ENCODE measurements at places on chromosomes 12 and 14.

GRCh38 chr12:114209861-114210260, 196.1 kb downstream of the TBX5 start:
- no peak for DNase-seq

GRCh38 chr12:46402451-46402850, 29.9 kb upstream of the SLC38A2 start:
- no peak for DNase-seq

DNA sequence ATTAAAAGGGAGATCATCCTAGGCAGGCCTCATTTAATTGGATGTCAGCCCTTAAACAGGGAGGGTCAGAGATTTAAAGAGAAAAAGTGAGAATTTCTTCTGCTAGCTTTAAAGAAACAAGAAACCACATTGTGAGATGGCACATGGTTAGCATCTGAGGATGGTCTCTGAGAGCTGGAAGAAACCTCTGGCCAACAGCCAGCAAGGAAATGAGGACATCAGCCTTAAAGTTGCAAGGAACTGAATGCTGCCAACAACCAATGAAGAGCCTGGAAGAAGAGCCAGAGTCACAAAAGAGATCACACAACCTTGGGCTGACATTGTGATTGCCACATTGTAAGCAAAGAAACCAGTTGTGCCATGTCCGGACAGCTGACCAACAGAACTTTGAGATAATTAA, 17.5 kb upstream of the FAR2 start:
- no peak for DNase-seq

DNA sequence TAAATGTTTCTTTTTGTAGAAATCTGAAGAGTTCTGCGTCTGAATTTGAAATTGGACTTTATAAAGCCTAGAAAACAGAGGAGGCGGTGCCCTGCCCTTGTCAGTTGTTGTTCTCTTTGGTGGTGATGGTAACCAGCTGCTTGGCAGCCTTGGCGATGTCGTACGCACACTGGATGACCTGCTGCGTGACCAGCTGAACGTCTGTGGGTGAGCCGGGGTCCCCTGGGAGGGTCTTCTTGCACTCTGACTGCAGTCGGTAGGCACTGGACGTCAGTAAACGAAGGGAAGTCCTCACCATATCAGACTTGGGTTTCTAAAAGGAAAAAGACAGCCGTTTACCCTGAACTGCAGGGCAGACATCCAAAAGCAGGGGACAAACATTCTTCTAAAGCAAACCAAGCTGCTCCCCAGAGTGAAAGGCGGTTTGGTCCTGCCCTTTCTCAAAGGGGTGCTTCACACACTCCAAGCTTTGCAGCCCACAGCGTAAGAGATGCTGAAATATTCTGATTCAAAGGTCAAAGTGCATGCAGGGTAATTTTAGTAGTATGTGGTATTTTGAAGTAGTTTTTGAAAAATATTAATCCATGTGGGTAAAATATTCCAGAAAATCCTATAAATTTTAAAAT, 32.9 kb downstream of the TCHP start:
- DNase-seq: no peak

- no peak for DNase-seq
Measured at GRCh38 chr12:132872975-132873421, 14.4 kb downstream of the CHFR start.

DNA sequence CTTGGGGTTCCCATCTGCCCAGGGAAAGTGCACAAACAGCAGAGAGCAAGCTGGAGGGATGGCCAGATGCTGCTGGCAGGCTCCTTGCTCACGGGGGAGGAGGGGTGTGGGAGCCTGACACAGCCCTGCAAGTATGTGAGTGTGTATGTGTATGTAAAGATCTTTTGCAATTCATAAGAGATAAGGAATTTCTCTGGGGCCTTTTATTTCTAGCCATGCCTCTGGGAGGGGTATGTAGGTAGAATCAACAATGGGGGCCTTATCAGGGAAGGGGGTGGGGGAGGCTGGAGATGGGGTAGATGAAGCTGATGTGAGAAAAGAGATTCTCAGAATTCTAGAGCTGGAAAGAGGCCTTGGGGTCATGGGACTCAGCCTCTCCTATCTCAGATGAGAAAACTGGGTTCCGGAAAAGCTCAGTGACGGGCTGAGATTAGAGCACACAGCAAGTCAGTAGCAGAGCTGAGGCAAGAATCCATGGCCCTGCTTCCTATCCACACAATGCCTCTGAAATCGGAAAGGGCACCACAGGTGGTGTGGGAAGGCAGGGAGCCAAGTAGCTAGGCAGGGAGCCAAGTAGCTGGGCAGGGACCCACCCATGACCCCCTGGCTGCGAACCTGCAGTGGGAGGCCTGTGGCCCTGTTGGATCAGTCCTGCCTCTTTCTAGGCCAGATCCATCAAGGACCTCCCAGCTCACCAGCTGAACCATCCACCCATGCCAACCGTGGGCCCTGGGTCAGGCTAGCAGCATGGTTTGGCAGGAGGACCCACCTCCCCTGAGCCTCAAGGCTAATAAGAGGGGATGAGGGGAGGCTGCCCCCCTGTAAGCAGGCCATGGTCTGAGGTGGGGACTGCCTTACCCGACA, 54.7 kb downstream of the PLEKHG3 start:
- no peak for DNase-seq

DNA sequence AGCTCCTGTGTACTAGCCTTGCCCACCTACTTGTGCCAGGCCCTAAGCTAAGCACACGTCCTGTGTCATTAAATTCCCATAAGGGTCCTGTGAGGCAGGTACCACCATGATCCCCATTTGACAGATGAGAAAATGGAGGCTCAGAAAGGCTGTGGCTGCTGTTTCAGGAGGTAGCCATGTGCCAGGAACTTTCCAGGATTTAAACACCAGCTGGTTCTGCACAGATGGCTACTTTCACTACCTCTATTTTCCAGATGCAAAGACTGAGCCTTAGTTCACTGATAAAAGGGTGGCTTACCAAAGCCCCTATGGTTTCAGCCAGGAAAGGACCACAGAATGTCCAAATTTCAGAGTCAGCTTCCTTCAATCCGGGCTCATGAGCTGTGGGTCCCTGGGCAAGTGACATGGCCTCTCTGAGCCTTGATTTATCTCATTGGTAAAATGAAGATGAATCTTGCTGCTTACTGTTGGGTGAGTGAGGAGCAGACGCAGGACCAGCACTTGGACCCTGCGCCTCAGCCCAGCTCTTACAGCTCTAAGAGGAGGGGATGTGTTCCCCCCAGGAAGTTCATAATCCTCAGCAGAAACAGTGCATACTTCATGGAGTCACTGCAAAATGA, 23.5 kb downstream of the CMKLR1 start:
- DNase-seq: peak; percentile 66

DNA sequence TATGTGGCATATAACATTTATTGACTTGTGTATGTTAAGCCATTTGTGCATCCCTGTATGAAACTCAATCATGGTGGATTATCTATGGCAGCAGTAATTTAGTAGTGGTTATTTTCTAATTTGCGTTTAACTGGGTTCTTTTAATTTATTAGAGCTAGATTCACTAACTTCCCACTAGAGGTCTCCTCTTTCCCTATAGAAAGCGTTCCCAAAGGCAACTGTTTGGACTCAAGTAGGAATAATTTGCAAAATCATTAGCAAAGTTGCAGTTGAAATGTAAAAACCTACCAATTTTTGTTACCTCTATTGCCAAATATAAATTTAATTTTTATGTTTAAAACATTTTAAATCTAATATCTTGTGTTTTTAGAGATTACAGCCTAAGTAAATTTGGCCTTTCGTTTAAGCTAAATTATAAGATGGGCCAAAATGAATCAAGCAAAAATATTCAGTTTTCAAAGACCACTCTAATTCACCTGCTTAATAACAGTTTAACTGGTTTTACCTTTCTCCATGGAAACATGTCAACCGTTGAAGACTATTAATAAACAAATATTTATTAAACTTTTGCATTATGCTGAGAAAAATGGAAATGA, 6.0 kb downstream of the DMAC2L start:
- DNase-seq: peak; percentile 68

- DNase-seq: no peak
Measured at GRCh38 chr14:31945074-31945613, 132.0 kb upstream of the ARHGAP5 start.

DNA sequence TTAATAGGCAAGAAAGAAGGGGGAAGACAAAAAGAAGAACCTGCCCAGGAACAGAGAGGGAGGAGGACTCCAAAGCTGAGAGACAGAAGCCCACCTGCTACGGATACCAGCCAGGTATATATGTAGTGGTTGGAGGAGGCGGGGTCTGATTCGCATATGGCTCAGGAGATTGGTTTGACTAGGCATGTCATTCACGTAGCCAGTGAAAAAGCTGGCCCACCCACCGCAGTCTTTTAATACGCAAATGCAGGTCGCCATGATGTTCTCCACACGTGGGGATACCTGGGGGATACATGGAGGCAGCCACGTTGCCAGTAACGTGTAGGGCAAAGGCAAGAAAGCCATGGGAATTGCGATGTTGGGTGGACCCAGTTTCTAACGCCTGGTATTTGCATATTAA, 73.2 kb downstream of the NTS start:
- DNase-seq: no peak

- DNase-seq: no peak
Measured at GRCh38 chr14:76762411-76763095, 1.3 kb downstream of the VASH1 start.

DNA sequence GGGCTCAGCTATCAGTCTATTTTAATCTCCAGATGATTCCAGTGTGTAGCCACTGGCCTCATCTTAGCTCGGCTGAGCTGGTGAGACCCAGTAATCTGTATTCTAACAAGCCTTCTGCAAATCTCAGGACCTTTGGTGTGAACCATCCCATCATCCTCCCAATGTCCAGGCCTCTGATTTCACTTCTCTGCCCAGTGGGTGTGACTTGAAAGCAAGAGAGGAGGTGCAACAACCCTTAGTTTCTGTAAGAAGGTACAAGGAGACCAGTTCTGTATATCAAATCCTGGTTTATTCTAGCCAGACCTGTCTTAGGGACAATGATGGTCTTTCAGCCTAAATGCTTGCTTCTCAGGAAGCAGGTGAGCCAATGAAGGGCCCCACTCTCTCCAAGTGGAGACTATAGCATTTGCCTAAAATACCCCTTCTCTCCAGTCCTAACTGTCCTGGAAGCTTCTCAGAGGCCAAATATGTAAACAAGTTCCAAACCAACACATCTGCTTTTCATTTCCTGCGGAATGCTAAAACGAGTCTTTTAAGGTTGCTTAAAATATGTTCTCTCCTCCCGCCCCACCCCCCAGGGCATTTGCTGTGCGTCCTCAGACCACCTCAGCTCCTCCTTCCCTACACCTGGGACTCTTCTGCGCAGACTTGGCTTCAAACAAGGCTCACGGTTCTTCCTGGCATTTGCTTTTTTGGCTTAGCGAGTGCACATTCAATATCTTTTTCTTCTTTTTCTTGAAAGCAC, 78.4 kb upstream of the FUT8 start:
- no peak for DNase-seq

GRCh38 chr14:58398895-58399294, 3.2 kb downstream of the TOMM20L start:
- DNase-seq: no peak

GRCh38 chr12:74538491-74539258, 1.0 kb downstream of the ATXN7L3B start:
- DNase-seq: peak; percentile 15

GRCh38 chr12:113049976-113050742, 6.4 kb upstream of the DTX1 start:
- peak; percentile 30 for DNase-seq

DNA sequence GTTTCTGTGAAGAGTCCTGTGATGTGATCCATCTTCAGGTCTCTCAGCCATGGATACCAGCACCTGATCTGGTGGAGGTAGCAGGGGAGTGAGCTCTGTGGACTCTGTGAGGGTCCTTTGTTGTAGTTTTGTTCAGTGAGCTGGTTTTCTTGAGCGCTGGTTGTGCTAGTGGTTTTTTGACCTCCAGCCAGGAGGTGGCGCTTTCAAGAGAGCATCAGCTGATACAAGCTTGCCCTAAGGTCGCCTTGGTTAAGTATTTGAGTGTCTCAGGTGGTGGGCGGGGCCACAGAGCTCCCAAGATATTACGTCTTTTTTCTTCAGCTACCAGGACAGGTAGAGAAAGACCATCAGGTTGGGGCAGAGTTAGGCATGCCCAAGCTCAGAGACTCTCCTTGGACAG, 139.7 kb downstream of the TTLL5 start:
- DNase-seq: no peak

GRCh38 chr12:109732321-109733305, 19.0 kb downstream of the FAM222A start:
- DNase-seq: no peak

GRCh38 chr14:38205949-38206665, 1.6 kb upstream of the SSTR1 start:
- no peak for DNase-seq

DNA sequence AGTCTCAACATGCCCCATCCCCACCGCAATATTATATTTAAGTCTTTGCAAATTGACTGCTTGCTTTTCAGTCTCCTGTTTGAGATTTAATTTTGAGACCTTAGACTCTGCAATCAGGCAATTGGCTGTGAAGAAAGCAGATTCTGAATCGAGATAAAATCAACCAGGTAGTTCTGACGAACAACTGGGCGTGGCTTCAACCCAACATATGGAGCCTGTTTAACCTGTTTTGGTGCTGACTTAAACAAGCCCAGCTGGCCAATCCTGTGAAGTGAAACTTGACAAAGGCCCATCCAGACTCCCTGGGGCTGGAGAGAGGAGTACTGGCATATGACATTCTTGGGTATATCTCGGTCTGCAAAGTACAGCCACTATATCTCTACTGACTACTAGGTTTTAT, 9.8 kb upstream of the CIPC start:
- DNase-seq: no peak

DNA sequence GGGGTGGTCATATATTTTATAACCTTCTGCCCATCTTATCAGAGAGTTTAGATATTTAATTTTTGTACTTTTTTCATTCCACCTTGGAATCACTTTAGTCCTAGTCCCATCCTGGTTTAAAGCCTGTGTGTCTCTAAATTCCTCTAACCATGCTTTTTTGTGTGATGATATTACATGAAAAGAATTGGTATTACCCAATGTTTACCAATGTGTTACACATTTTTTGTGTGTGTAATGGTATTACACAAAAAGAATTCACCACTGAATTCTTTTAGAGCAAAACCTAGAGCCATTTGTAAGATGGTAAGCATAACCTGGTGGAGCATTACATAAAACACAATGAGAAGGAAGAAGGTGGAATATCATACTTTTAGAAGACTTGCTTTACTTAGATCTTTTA, 77.5 kb downstream of the FAR2 start:
- no peak for DNase-seq

- DNase-seq: peak; percentile 78
Measured at GRCh38 chr12:6606331-6607131, 648 bp downstream of the CHD4 start.

GRCh38 chr12:14961466-14962152, at the start of gene ARHGDIB:
Gene ARHGDIB, minus strand, starts transcription at chr12:14961601. Its CDS starts 10,889 bp downstream, at chr12:14950712.
- DNase-seq: peak; percentile 72

Data from suppressor macrophage treated with lipopolysaccharide for 1 hour (primary cell).